Activated gamma-delta T cell treated with Interleukin-2 at 50 U/mL for 16 hours (primary cell): ENCODE measurements at places on chromosomes 16 and 17.

- no peak for DNase-seq
These were observed 31.9 kb downstream of the REXO5 start for GRCh38 chr16:20838240-20838639.

DNA sequence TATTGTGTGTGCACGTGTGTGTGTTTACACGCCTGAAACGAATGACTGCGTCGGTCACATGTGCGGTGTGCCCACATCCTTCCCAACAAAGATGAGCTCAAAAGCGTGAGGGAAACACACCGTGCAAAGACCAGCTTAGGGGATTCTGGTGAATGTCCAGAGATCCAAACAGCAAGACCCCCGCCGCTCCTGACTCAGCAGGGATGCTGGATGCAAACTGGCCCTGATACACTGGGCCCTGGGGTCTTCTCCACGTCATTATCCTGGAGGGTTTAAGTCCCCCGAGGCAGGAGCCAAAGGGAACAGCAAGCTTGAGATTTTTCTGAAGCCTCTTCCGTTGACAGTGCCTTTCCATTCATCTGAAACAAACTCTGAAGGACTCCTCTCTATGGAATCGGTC, 59.2 kb downstream of the TBC1D16 start:
- no peak for DNase-seq

DNA sequence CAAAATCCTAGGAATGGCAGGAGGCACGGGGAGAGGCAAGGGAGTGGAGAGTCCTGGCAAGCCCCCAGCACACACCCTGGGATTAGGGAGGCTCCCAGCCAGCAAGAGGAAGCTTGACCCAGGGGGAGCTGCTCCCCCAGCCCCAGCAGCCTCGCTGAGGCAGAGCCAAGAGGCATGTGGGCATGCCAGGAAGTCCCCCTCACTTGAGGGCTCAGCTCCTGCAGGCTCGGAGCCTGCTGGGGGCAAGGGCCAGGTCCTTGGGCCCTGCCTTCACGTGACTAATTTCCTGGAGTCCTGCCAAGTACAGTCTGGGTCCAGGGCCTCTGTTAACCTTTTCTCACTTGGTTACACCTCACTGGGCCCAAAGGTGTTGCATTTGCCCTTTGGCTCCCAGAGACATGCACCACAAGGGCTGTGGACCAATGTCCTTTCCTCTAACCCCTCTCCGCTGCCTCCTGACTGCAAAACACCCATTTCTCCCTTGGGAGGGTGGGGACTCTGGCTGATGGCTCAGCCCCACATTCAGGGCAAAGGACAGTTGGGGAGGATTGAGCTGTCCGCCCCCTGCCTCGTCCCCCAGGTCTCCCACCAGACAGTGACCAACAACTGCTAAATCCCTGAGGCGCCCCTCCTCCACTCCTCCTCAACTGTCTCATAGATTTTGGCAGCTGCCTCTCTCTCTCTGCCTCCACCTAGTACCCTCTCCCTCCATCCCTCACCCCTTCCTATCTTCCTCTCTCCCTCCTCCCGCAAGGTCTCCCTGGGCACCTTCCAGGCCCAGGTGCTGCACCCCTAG, 4.4 kb upstream of the SLC47A2 start:
- DNase-seq = no peak

GRCh38 chr17:69743091-69743490, 328.6 kb downstream of the MAP2K6 start:
- DNase-seq = no peak

DNA sequence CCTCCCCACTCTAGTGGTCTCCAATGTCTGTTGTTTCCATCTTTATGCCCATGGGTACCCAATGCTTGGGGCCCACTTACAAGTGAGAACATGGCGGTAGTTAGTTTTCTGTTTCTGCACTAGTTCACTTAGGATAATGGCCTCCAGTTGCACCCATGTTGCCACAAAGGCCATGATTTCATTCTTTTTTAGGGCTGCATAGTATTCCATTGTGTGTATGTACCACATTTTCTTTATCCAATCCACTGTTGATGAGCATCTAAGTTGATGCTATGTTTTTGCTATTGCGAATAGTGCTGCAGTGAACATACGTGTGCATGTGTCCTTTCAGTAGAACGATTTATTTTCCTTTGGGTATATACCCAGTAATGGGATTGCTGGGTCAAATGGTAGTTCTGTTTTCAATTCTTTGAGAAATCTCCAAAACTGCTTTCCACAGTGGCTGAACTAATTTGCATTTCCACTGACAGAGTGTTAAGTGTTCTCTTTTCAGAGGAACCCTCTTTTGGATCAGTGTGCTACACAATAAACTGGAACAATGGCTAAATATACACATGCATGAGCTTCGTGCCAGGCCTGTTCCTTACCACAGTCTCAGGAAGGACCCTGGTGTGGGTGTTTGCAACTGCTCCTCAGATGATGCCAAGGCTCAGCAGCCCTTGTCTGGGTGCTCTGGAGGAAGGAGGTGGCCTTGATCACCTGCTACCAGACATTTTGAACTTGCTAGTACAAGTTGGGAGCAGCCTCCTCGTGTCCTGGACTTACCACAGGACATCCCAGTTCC, 34.4 kb downstream of the KNOP1 start:
- DNase-seq = no peak

- DNase-seq = no peak
These were observed 1.4 kb downstream of the CMTM2 start for GRCh38 chr16:66580605-66581209.

DNA sequence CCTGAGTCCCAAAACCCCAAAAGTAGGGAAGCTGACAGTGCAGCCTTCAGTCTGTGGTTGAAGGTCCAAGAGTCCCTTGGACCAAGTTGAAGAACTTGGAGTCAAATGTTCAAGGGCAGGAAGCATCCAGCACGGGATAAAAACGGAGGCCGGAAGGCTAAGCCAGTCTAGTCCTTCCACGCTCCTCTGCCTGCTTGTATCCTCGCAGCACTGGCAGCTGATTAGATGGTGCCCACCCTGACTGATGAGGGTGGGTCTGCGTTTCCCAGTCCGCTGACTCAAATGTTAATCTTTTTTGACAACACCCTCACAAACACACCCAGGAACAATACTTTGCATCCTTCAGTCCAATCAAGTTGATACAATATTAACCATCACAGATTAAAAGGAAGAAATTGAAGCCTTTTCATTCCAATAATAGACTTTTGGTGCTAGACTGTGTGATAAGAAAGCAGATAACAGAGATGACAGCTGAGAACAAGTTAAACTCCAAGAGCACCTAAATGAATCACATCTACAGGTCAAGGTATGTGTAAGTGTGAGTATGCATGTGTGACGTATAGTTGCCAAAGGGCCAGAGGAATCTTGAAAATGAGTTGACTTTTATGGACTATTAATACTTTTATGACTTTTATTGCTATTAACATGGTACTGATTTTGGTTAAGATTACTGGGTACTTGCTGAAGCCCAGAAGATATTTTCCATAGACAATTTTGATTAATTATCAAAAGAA, 933.5 kb upstream of the SOX9 start:
- DNase-seq = no peak

DNA sequence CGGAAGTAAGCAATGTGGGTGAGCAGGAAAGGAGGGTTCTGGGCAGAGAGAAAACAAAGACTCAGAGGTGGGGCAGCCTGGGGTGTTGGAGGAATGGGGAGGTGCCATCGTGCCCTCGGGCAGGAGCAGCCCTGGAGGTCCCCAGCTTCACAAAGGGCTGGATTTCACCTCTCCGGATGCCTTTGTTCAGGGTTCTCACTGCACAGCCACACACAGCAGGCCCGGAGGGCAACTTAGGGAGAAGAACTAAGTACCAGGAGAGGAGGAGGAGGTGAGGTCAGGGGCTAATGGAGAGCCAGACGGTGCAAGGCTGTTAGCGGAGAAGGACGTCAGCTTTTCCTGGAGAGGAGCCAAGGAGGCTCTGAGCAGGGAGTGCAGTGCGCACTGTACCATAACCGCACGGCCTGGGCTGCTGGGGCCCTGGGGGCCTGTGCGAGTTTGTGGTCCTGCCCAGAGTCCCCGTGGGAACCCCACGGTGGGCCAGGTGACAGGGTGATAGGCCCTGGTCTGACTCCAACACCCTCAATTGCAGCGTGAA, 9.3 kb downstream of the ARRB2 start:
- DNase-seq = no peak

DNA sequence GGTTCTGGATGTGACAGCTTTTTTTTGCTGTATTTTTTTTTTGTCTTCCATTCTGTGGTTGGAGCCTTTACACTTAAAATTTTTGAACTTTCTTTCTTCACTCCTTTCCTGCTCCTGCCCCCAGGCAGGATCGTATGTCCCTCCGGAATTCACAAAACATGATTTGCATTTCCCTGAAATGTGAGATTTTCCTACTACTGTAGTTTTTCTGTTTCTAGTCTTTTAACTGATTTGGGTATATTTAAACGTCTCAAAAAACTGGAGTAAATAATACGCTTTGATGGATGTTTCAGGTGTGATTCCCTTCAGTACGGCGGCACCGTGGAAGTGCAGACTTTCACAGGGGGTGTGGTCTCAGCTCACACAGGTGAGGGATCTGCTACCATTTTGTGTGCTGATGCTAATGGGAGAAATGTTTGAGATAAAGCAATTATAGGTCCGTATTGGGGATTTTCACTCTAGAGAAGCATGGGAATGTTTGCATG, 686 bp downstream of the SRCAP start:
- DNase-seq = no peak

DNA sequence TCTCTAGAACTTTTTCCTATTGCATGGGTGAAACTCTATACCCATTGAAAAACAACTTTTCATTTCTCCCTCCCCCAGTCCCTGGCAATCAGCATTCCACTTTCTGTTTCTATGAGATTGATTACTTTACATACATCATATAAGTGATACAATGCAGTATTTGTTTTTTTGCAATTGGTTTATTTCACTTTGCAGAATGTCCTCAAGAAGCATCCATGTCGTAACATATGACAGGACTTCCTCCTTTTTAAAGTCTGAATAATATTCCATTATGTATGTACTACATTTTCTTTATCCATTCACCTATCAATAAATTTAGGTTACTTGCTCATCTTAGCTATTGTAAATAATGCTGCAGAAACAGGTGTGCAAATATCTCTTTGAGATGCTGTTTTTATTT, 8.8 kb downstream of the IL21R start:
- DNase-seq = no peak

DNA sequence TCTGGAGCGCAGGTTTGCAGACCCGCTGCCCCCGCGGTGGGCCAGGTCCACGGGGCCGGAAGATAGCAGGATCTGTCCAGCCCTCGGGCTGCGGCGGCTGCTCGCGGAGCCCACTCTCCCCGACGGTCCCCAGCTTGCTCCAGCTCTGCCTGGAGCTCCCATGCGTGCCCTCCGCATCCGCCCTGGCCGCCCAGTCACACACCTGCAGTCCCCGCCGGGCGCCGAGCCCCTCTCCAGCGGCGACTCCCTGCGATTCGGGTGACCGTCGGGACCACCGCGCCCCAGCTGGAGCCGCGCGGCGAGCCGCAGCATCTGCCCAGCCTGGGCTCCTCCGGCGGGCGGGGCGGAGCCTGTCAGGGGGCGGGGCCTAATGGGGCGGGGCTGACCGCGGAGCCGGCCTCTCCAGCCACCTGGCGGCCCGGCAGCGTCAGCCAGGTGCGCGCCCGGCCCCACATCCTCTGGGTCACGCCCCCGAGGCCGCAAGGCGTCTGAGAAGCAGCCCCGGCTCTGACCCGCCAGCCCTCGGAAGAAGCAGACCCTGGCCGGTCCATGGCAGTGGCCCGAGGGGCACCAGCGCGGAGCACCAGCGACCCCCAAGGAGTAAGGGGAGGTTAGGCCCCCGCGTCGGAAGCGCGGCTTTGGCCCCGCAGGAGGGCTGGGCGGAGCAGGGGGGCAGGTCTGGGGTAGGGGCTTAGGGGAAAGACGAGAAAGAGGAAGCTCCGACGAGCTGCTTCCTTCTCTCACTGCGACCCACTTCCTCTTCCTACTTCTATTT, at the start of gene PIK3R5:
Gene PIK3R5 (minus strand): TSS at position 314 of the 775 bp plus-strand sequence. CDS start 54,213 bp downstream, outside the sequence.
- peak; percentile 80 for DNase-seq

DNA sequence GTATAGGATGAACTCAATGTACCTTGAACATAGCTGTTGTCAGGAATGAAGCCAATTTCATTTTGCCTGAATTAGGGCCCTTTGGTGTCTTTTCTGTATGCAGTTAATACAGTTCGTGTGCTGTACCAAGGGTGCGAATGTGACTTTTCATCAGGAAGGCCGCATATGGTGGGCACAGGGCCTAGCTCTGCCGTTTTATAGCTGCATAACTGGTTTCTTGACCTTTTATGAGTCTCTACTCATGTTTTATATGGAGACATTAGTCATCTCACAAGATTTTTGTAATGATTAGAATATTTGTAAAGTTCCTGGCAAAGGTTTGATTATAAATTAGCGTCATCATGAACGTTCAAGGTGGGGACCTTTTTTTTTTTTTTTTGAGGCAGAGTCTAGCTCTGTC, 511.6 kb downstream of the MAF start:
- DNase-seq = no peak

DNA sequence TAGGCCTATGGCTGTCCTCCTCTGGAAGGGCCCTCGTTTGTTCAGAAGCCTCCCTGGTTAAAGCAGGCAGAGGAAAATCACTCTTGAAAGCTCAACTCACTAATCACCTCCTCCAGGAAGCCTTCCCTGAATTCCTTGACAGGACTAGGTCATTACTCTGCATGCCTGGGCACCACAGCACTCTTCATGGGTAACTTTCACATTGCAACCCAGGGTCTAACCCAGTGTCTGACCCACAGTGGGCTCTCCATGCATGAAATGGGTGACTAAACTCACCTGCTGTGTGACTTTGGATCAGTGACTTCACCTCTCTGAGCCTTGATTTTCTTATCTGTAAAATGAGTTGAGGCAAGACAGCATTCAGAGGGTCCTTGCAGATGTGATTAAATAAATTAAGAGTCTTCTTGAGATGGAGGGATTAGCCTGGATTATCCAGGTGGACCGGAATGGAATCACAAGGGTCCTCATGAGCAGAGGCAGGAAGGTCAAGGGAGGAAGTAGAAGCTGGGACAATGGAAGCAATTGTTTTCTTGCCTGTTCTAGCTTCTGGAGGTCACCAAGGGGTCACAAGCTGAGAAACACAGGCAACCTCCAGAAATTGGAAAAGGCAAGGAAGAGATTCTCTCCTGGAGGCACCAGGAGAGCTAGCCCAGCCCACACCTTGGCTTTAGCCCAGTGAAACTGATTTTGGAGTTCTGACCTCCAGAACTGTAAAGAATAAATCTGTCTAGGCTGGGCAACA, 3.8 kb upstream of the RAI1 start:
- no peak for DNase-seq

DNA sequence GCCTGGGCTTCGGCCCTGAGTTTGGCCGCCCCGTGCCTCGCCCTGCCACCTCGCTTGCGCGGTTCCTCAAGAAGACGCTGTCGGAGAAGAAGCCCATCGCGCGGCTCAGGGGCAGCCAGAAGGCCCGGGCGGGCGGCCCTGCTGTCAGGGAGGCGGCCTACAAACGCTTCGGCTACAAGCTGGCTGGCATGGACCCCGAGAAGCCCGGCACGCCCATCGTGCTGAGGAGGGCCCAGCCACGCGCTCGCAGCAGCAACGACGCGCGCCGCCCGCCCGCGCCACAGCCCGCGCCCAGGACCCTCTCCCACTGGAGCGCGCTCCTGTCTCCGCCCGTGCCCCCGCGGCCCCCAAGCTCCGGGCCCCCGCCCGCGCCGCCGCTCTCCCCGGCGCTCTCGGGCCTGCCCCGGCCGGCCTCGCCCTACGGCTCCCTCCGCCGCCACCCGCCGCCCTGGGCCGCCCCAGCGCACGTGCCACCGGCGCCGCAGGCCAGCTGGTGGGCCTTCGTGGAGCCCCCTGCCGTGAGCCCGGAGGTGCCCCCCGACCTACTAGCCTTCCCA, 12.0 kb downstream of the MYO15A start:
- DNase-seq = no peak
